ENCODE measurements at places on chromosomes 4 and X.

DNA sequence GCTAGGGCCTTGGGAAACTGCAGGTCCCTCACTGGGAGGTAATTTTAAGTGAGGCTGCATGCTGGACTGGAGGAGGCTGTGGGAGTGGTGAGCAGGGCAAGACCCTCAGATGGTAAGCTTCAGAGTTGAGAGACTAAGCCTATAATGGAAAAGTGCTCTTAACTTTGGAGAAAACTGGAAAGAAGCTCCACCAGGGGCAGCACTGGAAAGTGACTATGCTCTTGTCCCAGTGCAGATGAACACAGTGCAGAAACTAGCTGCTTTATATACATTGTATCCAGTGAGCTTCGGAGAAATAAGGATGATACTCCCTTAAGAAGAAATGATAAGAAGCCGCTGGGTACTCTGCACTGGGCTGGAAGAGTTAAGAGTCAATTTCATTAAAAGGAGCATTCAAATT lies 3.2 kb upstream of the MAGEB2 start:
- DNase-seq, result no peak

GRCh38 chrX:151870602-151871001 lies 42.1 kb upstream of the MAGEA4 start:
- no peak for DNase-seq

DNA sequence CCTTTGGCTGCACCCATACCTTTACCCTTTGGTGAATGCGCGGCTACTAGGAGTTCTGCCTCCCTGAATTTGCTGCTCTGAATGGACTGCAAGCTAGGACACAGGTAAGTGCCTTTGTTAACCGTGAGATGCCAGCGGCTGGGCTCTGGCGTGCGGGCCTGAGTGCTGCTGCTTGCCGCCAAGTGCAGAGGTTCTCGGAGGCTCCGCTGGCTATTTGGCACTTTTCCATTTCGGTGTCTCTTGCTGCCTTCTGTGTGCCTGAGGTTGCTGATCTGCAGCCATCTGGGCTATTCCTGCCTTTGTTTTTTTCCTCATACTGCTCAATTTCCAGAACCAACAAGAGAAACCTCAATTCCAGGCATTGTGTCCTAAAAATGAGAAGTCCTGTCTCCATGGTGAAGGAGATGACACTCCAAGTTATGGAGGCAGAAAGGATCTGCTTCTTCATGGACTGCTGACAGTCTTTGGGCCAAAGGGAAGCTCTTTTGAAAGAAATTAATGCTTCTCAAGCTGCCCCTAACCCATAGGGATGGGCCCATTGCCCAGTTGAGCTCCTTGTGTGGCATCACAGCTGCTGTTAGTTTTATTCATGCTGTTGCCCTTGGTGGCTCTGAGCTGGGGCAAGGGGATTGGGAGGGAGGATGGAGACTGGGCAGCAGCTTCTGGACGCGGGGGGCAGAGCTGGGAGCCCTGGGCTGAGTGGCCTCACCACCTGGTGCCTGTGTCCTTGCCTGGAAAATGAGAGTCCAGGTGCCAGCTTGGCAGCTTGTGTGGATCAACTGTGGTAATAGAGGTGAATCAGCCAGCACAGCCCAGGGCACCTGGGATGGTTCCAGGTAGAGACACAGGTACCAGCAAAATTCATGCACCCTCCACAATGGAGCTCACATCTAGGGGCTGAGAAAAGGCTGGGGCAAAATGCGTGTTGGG lies 3.8 kb upstream of the TBC1D14 start:
- no peak for DNase-seq

- no peak for DNase-seq
Observed at GRCh38 chrX:38260231-38260630, 39.6 kb upstream of the SRPX start.

DNA sequence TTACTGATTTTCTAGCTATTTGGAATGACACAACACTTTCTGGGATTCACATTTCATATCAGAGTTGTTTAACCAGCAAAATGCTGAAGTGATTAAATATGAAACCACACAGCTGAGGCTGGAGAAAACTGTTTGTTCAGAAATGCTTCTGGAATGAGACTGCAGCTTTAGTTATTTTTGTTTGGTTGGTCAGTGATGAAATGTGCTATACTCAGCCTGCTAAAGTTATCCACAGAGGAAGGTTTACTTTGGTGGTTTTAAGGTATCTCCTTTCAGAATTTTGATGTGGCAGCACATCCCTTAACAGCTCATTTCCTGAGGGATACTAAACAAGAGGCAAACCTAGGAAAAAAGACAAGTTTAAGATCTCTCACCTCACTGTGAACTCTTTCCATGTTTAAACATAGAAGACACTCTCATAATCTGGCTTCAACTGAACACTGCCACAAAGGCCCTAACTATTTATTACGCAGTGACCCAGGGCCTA lies 106.6 kb upstream of the PDE5A start:
- DNase-seq, result no peak

GRCh38 chrX:1659664-1660461 lies 45.0 kb downstream of the ASMT start:
- no peak for DNase-seq

DNA sequence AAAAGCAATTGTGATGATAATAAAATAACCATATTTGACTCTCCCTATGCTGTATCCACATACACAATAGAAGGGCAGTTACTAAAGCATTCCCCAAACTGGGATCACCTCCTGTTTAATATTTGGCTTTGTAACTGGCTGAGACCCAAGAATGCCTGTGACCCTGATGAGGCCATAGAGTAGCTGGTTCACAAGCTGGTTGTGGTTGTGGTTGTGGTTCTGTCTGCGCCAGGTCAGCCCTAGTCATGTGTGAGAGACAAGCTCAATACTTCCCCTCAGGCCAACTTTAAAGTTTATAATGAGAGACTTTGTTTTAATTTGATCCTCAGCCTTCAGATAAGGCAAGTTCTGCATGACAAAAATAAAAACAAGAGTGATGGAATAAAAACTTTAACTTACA lies 209.9 kb downstream of the PARM1 start:
- DNase-seq, result no peak

DNA sequence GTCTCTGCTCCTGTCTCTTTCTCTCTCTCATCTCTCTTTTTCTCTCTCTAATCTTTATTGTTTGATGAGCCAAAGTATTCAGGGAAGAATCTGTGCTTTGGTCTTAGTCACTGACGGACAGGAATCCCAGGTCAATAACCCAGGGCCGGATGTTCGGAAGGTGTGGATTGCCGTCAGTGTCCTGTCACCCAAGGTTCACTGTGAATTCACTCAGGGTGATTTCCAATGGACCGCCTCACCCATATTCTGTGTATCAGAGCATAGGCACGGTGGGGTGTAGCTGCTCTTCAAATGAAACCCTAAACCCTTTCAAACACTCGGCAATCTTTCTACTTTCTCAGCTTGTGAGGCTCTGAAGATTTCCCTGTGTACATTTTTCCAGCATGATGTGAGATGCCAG lies 144.6 kb upstream of the GPC4 start:
- no peak for DNase-seq

GRCh38 chr4:141849778-141850177 lies 213.4 kb downstream of the IL15 start:
- DNase-seq, result no peak

- DNase-seq, result no peak
Observed at GRCh38 chr4:15938182-15938581, 358 bp downstream of the FGFBP1 start.

- no peak for DNase-seq
Observed at GRCh38 chrX:133569217-133569616, 153.9 kb upstream of the GPC4 start.

DNA sequence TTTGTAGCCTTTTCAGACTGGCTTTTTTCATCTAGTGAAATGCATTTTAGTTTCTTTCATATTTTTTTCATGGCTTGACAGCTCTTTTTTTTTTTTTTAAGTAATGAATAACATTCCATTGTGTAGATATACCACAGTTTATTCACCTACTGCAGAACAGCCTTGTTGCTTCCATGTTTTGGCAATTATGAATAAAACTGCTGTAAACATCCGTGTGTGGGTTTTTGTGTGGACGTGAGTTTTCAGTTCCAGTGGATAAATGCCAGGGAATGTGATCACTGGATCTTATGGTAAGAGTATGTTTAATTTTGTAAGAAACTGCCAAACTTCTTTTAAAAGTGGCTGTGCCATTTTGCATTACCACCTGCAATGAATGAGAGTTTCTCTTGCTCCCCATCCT lies 160.8 kb downstream of the SOWAHB start:
- no peak for DNase-seq

- DNase-seq, result no peak
Observed at GRCh38 chr4:169849456-169849855, 91.7 kb upstream of the HPF1 start.

- DNase-seq, result no peak
Observed at GRCh38 chr4:103934178-103934789, 214.5 kb upstream of the TACR3 start.

DNA sequence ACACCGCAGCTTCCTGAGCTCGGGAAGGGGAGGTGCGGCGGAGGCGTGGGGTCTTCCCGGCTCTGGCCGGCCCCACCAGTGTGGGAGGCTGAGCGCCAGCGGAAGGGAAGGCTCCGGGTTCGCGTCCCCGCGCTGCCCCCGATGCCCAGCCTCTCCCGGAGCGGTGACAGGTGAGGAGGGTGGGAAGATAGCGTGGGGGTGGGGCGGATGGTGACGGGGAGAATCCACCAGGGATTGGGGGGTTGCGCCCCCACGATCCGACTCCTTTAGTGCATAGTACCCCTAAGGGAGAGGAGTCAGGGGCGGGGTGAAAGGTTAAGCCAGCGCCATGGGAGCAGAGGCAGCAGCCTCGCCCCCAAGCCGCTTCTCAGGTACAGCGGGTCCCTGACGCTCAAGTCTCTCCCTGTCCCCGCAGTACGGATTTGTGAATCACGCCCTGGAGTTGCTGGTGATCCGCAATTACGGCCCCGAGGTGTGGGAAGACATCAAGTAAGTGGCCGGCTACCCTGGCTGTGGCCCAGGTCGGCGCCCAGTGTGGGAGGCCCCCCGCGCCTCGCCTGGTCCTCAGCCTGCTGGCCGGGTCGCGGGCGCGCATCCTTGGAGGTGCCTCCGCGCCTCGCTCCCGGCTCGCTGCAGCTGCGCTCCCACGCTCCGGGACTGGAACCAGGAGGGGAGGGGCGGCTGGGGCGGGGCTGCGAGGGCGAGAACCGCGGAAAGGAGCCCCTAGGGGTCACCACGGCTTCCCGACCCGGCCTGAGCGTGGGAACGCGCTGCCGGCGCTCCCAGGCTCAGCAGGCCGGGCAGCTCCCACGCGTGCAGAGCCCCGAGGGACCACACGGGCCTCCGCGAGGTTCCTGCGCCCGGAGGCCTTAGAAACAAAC lies 791 bp downstream of the GUCY1B1 start:
- no peak for DNase-seq

- DNase-seq, result peak; percentile 46
Observed at GRCh38 chrX:11792461-11793421, 34.7 kb downstream of the MSL3 start.

- no peak for DNase-seq
Observed at GRCh38 chr4:141580523-141580922, 55.9 kb upstream of the IL15 start.

DNA sequence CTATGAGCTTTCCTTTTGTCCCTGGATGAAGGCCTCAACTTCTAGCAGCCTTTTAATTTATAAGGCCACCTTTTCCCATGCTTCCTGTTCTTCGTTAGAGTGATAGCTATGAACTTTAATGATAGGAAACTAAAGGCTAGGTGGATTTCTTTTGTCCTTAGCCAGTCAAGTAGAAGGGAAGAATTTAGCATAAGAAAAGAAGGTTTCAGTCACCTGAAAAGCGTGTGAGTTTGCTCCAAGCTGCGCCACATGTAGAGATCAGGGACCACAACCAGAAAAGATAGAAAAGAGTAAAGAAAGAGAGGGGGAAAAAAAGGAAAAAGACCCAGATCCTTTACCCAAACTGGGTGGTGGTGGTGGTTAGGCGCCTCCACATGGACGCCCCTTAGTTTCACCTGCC lies 28.6 kb downstream of the LUZP4 start:
- no peak for DNase-seq

- DNase-seq, result no peak
Observed at GRCh38 chr4:107894138-107894603, 37.2 kb upstream of the CYP2U1 start.

DNA sequence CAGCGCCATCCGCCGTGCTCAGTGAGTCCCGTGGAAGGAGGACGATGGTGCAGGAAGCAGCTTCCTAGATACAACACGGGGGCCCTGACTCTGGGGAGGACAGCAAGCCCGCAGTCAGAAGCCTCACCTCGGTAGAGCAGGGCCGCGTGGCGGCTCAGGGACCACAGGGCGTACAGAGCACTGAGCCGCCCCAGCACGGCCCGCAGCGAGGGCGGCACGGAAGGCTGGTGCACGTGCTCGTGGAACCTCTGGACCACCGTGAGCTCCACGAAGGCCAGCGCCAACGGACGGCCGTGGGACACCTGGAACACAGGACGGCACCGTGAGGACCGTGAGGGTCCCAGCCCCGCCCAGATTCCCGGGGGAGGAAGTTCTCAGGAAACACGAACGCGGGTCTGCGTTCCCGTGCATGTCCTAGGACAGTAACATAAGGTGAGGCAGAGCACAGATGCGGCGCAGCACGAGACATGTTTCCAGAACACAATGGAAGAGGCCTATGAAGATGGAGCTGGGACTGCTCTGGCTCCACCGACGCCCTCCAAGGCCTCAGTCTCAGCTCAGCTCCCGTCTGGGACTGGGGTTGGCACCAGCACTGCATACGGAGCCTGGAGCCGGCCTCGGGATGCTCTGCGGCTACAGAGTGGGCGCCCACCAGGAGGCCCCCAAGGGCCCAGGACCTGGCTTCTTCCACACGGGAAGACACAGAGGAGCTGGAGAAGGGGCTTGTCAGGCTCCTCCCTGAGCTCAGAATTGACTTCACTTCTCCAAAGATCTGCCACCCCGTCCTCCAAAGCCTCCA lies 65.5 kb downstream of the ACOX3 start:
- no peak for DNase-seq

- no peak for DNase-seq
Observed at GRCh38 chr4:86319390-86319789, 40.5 kb downstream of the MAPK10 start.

GRCh38 chrX:137742846-137743245 lies 176.9 kb downstream of the ZIC3 start:
- DNase-seq, result no peak

GRCh38 chrX:2507904-2508627 lies 7.3 kb upstream of the DHRSX start:
- no peak for DNase-seq

GRCh38 chrX:63758011-63758410 lies 27.0 kb downstream of the ARHGEF9 start:
- DNase-seq, result no peak
